ENCODE measurements at places on chromosomes 7 and 10. TPM values are rescaled to one million over a fixed set of nuclear protein-coding genes. Genes with fewer than 3 reads are reported as not detected.

DNA sequence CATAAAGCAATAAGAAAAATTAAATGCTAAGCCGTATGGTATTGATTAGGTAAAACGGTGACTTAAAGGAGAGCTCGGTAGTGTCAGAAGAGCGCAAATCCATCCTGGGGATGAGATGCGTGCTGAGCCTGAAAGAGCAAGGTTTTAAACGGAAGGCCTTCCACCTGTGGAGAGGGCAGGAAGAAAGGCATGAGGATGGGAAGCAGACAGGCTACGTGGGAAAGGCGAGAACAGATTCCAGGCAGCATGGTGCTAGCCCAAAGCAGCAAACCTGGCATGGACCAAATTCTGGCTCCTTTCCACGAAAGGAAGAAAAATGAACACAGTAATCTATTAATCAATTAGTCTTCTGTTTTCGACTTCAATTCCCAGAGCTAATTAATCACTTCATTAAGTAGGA lies 103.5 kb downstream of the HIPK2 start:
- ATAC-seq, result no peak

GRCh38 chr7:50371551-50372021 lies 67.1 kb downstream of the IKZF1 start:
- ATAC-seq, result no peak

GRCh38 chr10:100996678-100997359 lies 2.8 kb upstream of the LZTS2 start:
- ATAC-seq, result no peak

Gene CPEB3
- 4.7 TPM for total RNA-seq

Gene PRLHR
- 0.35 TPM for total RNA-seq

Gene ANKRD7
- total RNA-seq, result not detected
